ENCODE measurements at places on chromosomes 3 and 15.

DNA sequence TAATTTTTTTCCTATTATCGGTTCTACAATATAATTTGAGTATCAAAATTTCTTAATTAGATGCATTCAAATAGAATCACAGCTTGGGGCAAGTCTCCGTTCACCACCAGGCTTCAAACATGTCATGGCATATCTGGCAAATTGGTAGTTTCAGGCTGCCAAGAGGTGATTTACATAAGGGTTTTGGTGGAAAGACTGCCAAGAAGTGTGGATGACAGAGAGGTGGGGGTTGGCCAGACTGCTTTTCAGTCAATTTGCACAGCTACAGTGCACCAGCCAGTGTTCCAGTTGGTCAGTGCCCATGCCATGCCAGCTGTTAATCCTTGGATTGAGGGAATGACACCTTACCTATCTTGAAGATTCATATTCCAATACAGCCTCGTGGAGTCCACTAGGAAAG lies 8.4 kb upstream of the GSK3B start:
- DNase-seq = no peak

GRCh38 chr3:16300881-16301359 lies 35.9 kb downstream of the OXNAD1 start:
- DNase-seq = no peak

- DNase-seq = no peak
Observed at GRCh38 chr3:149464542-149465328, 9.8 kb upstream of the TM4SF4 start.

DNA sequence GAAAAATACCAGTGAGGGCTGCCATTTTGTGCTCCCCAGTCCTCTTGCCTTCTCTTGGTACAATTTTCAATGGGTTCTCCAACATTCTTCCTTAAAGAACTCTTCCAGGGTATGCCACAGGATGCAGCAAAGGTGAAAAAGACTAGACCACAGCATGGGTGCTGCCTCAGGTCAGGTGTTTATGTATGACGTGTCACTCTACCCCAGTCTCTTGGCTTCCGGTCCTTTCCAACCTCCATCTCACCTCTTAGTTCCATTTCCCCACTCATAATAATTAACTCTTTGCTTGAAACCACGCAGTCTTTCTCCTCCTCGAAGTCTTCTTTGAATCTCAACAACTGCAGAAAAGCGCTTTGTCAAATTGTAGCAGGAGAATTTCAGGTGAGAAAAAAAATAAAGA lies 104.7 kb upstream of the TBC1D5 start:
- DNase-seq = no peak

DNA sequence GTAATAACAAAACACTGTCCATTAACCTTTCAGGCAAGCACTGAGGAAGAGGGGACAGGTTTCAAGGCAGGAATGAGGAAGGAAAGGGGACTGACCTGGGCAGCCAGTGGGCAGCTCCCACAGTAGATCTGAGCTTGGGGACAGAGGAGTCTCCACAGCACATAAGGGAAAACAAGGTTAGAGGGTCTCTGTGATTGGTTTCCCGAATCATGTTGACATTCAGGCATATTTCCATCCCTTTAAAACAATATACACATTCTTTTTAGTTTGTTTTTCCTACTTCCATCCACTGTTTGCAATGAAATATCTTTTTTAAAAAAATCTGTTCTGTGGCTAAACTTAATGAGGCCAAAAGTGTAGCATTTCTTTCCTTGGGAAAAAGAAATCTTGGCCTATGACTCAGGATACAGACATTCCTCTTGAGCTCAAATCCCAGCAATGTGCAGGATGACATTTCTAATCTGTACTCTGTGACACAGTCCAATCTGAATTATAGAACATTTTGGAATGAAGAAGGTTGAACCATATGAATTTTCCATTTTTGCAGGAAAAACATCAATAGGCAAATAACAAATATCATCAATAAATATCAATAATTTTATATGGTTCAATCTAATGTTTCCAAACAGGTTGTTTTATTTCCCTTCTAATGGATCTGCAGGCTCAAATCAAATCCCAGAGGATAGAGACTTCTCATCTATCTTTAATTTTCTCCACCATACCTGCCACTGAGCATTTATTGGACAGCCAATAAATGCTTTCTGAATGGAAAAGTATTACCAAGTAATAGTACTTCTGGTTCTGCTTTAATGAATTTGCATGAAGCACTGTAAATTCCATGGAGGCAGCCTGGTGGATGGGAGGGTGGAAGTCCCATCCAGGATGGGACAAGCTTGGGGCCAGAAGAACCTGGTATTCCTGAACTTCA lies 54.1 kb downstream of the ITGB5 start:
- DNase-seq = no peak

DNA sequence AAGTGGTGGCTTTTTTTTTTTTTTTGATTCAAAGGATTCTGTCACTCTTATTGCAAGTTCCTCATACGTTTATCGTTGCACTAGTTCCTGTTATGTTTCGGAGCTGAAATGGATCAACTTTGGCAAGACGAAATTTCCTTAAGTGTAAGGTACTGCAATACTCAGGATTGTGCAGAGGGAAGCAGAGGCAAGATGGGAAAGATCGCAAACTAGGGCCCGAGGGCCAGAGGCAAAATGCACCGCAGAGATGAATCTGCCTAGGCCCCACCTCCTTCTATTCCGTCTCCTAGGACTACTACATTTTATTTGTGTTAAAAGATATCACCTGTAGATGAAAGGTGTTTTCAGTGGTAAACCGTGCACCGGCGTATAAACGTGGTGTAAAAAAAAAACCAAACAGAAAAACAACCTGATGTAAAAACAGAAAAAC lies 331 bp downstream of the RNU6-1 start:
- DNase-seq = no peak

- no peak for DNase-seq
Observed at GRCh38 chr15:99682455-99682854, 50.8 kb downstream of the LYSMD4 start.

DNA sequence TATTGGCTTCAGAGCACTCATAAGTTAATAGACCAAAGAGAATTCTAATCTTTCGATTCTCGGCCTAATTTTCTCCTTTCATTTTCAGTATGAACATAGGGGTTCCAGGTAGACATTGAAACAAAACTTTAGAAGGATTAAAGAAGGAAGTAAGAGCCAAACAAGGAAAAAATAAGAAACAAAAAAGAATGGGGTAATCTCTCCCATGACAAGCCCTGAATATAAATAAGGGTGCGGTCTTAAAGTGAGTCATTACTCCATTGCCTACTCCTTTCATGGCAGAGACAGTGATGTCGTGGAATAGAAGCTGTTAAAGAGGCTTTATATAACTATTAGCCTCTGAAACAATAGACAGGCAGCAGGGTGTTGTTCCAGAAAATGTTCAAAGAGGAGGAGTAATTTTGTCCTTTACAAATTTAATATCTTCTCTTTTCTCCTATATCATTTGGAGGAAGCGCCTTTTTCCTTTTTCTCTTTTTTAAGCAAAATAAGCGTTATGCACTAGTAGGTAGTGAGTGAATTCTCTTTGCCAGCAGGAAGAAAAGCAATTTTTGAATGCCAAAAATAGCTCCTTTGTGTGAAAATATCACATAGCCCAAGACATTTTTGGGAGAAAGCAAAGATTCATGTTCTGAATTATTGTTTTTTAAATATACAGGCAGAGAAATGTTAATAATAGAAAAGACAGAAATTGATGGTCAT lies 607.9 kb upstream of the KCNMB2 start:
- DNase-seq = no peak

- DNase-seq = no peak
Observed at GRCh38 chr15:91549581-91549980, 303.9 kb upstream of the SLCO3A1 start.

- DNase-seq = no peak
Observed at GRCh38 chr3:13872451-13872850, 7.4 kb downstream of the WNT7A start.

DNA sequence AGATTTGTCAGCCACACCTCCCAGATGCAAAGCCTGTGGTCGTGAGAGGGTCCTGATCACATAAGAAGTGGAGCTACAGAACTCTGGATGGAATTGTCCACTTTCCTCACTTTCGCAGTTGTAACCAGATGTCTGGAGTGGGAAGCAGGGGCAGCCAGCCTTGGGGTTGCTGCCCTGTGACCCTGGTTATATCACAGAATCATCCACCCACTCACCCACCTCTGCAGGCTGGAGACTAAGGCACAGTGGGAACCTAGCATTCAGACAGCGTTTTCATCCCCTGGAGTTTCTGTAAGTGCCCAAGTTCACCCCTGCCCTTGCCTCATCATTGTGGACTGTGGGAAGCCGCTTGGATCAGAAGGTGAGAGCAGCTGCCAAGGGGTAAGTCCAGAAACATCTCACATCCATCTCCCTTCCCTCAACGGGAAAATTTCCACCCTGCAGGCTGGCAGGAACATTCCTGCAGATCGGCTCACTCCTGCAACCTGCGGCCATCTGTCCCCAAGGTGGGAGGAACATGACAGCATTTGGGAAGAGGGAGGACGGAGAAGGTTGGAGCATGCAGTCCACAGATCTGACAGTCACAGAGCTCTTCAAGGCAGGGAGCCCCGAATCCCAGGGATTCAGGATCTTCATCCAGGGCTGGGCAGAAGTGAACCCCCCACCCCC lies 2.9 kb upstream of the IQSEC1 start:
- DNase-seq = no peak

DNA sequence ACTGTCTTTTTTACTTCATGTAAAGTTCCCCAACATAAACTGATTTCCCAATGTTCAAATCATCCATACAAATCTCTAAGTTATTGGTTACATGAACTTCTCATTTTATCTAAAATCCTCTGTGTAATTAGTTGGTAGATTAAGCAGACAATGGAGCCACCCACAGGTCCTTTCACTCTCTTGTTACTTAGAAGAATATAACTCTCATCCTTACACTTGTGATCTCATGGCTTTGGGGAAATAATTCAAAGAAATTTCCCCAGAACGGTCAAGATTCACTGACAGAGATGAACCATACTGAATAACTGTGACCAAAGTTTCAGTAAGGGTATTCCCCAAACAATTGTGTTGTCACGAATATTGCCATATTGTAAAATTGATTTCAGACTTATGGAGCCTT lies 1102.6 kb upstream of the EPHA6 start:
- no peak for DNase-seq

GRCh38 chr3:37673401-37673800 lies 188.3 kb upstream of the CTDSPL start:
- no peak for DNase-seq

- no peak for DNase-seq
Observed at GRCh38 chr3:23183731-23184130, 19.4 kb upstream of the UBE2E2 start.

DNA sequence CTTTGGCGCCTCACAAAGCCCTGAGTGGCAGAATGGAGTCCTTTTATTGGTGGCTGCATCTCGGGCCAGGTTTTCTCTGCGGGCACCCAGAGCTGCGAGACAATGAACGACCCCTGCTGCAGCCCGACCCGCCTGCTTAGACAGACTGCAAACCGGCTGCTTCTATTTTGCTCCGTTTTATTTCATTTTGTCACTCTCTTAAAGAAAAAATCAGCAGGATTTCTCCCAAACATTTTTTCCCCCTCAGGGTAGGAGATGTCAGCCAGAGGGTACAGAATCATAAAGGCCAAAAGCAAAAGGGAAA lies 64.8 kb downstream of the OXNAD1 start:
- no peak for DNase-seq
